ENCODE measurements at places on chromosomes 16 and 17.

DNA sequence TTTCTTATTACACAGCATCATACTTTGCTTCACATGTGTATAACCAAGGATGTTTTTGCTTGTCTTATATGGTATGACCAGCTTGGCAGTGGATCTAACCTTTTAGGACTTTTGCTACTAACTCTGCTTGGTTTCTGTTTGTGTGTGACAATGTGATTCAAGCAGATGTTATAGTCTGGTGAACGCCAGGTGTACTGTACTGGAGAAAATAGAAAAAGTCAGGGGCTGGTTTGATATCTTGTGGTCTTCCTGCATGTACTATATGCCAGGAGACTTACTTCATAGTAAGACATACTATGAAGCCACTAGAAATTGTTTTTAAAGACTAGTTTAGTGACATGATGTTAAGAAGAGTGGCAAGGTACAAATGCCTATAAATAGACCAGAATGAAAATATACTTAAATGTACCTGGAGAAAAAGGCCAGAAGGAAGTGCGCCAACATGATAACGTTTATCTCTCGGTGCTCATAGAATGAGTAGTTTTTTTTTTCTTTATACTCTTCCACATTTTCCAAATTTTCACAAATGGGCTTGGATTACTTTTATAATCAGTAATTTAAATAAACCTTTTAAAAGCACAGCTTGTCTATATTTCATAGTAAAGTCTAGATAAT is 112.3 kb downstream of the PRKCA start:
- no peak for DNase-seq

- no peak for DNase-seq
These were observed 23.8 kb upstream of the SLC12A3 start for GRCh38 chr16:56841233-56841632.

DNA sequence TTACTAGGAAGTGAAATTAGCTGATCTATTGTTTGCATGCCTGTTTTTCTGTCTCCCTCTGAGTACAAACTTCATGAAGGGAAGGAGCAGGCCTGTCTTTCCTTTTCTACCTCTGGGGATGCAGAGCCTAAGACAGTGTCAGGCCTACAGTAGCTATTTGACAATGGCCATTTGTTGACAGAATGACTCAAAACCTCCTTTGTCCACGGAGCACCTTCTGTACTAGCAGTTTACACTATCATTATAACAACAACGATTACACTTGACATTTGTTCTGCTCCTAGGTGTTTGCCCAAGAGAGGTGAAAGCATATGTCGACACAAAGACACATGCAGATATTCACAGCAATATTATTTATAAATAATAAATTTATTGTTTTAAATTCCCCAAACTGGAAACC is 132.3 kb upstream of the IRX3 start:
- no peak for DNase-seq

DNA sequence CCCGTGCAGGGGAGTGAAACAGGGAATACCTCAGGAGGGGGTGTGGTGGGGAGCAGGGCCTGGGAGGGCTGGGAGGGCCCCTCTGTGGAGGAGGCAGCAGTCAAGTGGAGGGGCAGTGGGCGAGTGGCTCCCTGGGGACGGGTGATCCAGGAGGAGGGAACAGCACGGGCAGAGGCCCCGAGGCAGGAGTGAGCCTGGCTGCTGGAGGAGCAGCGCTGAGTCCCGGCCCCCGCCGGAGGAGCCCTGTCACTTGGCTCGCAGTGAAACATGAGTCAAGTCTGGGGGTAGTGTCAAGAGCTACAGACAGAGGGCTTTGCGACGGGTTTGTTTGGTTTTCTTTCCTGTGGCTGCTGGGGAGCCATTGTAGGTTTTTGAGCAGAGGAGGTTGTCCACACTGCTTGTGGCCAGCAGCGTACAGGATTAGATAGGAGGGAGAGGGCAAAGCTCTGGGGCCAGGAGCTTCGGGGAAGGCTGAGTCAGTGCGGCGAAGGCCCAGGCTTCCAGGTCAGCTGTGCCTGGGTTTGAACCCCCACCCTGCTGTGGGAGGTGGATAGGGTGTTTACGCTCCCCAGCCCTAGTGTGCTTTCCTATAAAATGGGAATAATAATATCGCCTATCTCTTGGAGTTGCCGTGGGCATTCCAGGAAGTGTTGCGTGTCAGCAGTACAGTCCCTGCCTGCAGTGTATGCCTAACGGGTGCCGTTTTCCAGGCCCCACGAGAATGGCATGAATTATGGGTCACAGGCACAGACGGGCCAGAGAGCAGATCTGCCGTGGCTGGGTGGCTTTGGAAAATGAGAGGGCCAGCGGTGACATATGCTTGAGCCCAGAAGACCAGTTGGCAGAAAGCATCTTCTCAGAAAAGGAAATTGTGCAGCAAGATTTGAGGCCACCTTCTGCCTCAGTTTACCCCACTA is 115.9 kb upstream of the CIBAR2 start:
- DNase-seq, result no peak

- no peak for DNase-seq
These were observed 1.7 kb downstream of the EPOP start for GRCh38 chr17:38672788-38673706.

DNA sequence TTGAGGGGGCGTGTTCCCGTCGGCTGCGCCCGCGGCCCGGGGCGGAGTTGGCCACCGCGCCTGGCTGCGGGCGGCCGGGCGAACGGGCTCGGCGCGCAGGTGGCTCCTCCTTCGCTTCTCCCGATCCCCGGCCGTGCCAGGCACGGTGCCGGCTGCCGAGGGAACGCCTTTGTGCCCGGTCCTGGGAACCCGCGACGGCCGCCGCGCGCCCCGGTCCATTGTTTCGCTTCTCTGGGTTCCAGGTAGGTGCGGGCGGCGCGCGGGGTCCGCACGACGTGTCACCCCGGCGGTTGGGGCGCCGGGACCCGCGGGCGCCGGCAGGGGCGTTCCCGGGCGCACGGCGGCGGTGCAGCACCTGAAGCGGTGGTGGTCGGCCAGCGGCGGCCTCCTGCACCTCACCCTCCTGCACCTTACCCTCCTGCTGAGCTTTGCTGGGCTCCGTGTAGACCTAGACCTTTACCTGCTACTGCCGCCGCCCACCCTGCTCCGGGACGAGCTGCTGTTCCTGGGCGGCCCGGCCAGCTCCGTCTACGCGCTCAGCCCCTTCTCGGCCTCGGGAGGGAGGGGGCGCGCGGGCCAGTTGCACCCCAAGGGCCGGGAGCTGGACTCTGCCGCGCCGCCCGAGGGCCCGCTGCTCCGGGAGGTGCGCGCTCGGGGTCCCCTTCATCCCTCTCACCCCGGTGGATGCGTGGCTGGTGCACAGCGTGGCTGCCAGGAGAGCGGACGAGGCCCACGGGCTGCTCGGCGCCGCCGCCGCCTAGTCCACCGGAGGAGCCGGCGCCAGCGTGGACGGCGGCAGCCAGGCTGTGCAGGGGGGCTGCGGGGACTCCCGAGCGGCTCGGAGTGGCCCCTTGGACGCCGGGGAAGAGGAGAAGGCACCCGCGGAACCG is 99.9 kb downstream of the EFCAB13 start:
- no peak for DNase-seq

- DNase-seq, result no peak
These were observed 115.3 kb downstream of the SLC39A11 start for GRCh38 chr17:72976971-72977770.

GRCh38 chr17:29833801-29834200 is 96.2 kb downstream of the SSH2 start:
- no peak for DNase-seq

DNA sequence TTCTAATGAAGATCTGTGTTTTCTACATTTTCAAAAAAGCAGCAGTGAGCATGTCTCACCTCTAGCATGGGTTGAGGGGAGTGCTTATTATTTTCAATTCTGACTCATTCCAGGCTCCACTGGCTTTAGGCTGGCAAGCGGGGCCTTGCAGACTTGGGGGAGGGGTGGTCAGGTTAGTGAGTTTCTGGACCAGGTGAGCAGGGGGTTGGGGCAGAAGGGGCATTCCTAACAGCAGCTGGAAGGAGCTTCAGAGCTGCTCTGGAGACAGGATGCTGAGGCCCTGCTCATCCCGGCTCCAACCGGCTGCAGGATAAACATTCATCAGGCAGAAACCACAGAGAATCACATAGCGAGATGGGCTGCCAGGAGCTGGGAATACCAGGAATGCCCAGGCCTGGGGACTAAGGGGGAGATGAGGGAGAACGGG is 10.5 kb upstream of the KRT19 start:
- no peak for DNase-seq

DNA sequence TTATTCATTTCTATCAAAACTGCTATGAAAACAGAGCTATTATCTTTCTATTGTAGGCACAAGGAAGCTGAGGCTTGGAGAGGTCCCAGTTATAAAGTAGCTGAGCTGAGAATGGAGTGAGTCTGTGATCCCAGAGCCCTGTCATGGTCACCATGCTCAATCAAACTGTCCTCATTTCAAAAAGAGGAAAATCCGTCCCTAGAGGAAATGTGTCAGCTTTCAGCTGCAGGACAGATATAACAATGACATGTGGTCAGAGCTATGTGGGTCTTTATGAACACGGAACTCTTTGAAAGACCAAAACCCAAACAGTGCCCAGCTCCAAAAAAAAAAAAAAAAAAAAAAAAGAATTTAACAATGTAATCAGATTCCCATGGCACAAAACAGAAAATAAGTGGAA is 266.1 kb downstream of the XYLT1 start:
- no peak for DNase-seq

DNA sequence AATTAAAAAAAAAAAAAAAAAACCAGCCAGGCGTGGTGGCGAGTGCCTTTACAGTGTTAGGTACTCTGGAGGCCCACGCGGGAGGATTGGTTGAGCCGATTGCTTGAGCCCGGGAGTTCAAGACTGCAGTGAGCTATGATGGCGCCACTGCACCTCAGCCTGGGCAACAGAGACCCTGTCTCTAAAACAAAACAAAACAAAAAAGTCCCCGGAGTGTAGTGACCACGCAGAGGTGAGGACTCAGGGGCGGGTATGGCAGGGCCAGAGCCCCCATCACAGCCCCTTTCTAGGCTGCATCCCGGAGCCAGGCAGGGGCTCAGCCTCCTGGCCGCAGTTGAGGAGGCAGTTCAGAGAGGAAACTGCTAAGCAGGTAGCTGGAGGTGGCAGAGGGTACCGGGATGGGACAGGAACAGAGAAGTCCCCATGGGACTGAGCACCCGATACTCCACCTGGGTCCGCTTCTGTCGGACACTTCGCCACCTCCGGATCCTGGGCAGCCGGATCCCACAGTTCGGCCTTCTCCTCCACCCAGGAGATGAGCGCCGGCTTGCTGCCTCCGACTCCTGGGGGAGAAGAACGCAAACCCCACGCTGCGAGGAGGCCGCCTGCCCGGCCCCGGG is 800 bp downstream of the ZNF747 start:
- peak; percentile 44 for DNase-seq

GRCh38 chr17:78534492-78535272 is 42.5 kb downstream of the DNAH17 start:
- no peak for DNase-seq

GRCh38 chr17:67323445-67323844 is 42.9 kb downstream of the PSMD12 start:
- DNase-seq, result no peak

GRCh38 chr16:83762141-83762991 is 45.4 kb upstream of the HSBP1 start:
- DNase-seq, result no peak

DNA sequence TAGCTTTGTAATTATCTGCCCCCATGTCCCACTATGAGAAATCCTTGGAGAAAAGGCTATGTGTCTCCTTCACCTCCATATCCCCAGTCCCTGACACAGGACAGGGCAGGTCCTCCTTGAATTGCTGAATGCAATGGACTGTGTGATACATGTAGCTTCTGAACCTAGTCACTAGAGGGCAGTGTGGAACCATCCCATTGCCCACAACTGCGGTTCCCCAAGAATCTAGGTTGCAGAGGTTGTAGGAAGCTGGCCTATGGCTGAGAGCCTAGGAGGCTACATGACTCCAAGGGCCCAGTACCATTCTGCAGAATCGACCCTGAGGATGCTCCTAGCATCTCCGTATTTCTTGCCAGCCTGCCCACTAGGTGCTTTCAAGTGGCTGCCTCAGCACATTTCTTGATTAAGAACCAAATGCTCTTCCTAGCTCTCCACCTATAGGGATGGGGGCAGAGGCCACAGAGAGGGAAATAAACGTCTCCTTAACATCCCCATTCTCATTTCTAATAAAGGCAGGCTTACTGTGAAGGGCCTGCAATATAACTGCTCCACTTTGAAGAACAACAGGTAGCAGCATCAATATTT is 394.0 kb downstream of the CA10 start:
- peak; percentile 76 for DNase-seq

- DNase-seq, result no peak
These were observed 43.4 kb downstream of the CMTM3 start for GRCh38 chr16:66647866-66648265.

GRCh38 chr16:81600275-81600674 is 155.7 kb downstream of the CMIP start:
- DNase-seq, result no peak

- DNase-seq, result peak; percentile 59
These were observed 689.5 kb upstream of the RBFOX1 start for GRCh38 chr16:6643080-6643686.

GRCh38 chr16:80682421-80683070 is 121.9 kb downstream of the CDYL2 start:
- DNase-seq, result no peak

DNA sequence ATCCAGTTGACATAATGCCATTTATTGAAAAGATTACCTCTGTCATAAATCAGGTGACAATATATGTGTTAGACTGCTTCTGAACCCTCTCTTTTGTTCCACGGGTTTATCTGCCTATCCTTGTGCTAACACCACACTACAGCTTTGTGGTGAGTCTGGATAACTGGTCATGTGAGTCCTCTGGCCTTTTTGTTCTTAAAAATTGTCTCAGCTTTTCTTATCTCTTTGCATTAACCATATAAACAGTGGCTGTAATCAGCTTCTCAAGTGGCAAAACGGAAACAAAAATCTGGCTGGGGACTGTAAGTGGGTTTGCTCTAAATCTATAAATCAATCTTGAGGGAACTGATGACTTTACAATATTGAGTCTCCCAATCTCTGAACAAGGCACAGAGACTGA is 44.6 kb downstream of the STX8 start:
- DNase-seq, result no peak

GRCh38 chr16:65406933-65407332 is 285.1 kb upstream of the CDH11 start:
- DNase-seq, result no peak

- no peak for DNase-seq
These were observed 10.9 kb downstream of the SLC35G3 start for GRCh38 chr17:35183332-35183731.

- peak; percentile 44 for DNase-seq
These were observed 1.4 kb downstream of the UBE2I start for GRCh38 chr16:1310832-1311200.

- no peak for DNase-seq
These were observed 5.4 kb downstream of the MEAK7 start for GRCh38 chr16:84498859-84499620.

- DNase-seq, result no peak
These were observed 66.1 kb upstream of the SEC14L1 start for GRCh38 chr17:77074681-77075080.

- DNase-seq, result no peak
These were observed 21.2 kb downstream of the MTHFSD start for GRCh38 chr16:86533767-86534351.

GRCh38 chr16:57341062-57341440 is 17.5 kb upstream of the CCL22 start:
- DNase-seq, result no peak

- DNase-seq, result no peak
These were observed 107.8 kb upstream of the SEC14L1 start for GRCh38 chr17:77032929-77033328.

- DNase-seq, result no peak
These were observed 929.6 kb upstream of the CDH8 start for GRCh38 chr16:62965831-62966230.
